ENCODE measurements at places on chromosomes 1 and 21.
A peak's percentile ranks its signal among the peaks of the same experiment; 100 is the strongest.

DNA sequence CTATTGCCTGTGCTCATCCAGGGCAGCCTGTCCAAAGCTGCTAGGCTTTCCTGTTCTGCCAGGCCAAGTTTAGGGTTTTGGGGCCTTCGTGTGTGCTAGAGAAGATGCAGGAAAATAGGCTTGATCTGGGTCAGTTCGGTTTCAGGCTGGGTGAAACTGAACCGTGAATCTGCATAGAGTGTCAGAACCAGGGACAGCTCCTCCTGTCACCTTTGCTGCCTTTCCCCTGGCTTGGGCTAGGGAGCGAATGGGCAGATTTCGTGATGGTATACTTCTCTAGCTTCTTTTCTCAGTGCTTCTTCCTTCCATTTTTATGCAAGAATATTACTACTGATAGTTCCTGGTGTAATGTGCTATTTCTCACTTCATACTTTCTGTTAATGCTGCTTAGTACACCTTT, 6.0 kb upstream of the AGO1 start:
- peak; percentile 25 for DNase-seq

GRCh38 chr1:24717887-24718650, 27.2 kb upstream of the CLIC4 start:
- DNase-seq: peak; percentile 62

- no peak for DNase-seq
Measured at GRCh38 chr1:166907763-166908162, 31.7 kb upstream of the TADA1 start.

- DNase-seq: no peak
Measured at GRCh38 chr1:54606096-54606989, 17.0 kb downstream of the FAM151A start.

GRCh38 chr1:96544831-96545221, 176.8 kb upstream of the PTBP2 start:
- no peak for DNase-seq

- peak; percentile 85 for DNase-seq
Measured at GRCh38 chr1:47940779-47941178, 56.4 kb downstream of the TRABD2B start.

- no peak for DNase-seq
Measured at GRCh38 chr1:241574154-241574553, 42.0 kb downstream of the KMO start.

DNA sequence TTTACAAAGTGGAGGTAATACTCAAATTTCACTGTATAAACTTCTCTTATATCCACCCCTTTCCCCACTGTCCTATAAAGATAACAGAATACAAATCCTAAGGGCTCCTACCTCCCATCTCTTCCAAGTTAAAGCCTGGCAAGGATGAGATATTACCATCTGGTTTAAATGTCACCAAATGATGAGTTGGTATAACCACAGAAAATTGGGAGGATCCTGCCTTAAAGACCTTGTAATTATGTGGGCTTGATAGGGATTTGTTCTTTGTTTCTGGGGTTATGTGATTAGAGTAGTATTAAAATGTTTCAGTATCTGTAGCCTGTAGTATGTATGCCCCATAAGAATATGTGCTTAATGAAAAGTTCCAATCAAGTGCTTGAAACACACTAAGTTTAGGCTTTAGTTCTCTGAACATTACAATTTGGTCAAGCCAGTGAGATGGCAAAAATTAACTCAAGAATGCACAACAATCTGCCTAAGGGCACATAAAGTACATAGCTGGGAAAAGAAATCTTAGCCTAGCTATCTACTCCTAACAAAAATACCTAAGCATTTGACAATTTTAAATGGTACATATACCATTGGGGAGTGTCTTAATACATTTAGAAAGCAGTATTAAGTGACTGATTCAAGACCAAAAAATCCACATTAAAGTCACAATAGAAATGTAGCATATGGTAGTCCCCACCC, 14.0 kb downstream of the KDM5B start:
- peak; percentile 60 for DNase-seq

- no peak for DNase-seq
Measured at GRCh38 chr21:44550807-44551206, 498 bp downstream of the KRTAP10-2 start.

DNA sequence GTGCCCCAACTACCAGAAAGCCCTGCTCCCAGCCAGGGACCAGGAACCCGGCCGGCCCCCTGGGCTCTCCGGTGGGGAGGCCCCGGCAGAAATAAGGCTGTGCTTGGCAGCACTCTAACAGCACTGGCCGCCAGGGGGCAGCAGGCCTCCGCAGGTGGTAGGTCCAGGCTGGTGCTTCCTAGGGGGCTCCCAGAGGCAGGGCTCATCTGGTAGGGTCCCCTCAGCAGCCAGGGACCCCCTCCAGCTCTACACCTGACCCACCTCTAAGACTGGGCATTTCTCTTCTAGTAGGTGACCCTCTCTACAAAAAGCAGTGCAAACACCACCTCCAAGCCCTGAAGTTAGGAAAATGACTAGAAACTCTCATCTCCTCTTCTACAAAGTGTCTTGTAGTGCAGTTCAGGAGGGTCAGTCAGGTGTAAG, 85.6 kb downstream of the STUM start:
- peak; percentile 27 for DNase-seq

- DNase-seq: peak; percentile 76
Measured at GRCh38 chr1:28602536-28603439, 10.7 kb downstream of the RAB42 start.

All from renal cortical epithelial cell (primary cell).